ENCODE measurements at places on chromosomes 16 and 17.

- no peak for DNase-seq
These were observed 175.2 kb upstream of the NLRP1 start for GRCh38 chr17:5759501-5759925.

DNA sequence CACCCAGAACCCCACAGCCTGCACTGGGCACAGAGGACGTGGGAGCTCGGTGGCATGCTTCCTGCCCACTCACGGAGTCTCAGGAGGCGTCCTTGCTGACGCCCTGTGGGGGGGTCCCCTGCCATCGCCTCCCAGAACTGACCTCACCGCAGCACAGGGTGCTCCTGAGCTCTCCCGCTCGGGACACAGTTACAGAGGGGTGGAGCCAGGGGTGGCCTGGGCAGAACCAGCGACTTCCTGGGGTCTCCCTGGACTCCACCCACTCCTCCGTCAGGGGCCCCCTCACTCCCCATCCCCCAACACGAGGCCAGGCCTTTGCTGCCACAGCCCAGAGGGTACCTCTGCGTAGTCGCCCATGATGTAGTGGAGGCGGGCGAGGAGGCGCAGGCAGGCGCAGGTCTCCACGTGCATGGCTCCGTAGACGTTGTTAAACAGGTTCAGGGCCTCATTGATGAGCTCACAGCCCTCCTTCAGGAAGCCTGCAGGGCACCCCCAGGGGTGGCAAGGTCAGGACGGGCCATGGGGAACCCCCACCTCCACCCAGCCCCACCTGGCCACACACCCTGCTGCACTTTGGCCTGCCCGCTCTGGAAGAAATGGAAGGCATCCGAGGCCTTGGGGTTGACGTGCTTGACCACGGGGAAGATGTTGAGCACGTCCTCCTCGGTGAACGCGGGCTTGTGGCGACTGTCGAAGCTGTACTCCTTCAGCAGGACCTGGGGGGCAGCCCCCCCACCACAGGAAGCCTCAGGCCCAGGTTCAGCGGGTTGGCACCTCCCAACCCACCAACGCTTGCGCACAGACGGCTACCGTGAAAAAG is 17.8 kb downstream of the CLUH start:
- no peak for DNase-seq

DNA sequence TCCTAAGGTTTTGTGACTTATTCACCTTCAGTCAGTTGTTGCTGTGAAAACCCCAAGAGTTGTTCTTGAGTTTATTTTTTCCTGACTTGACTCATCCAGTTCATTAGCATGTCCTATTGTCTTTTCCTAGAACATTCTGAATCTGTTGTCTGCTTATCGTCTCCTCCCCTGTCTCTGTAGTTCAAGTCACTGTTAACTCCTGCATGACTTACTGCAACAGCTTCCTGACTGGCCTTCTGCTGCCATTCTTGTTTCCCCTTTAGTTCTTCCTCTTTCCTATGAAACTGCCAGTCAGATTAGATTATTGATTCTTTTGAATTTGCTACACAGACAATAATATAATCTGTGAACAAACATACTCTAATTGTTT is 161.5 kb downstream of the FTO start:
- no peak for DNase-seq

- DNase-seq = no peak
These were observed 14.4 kb downstream of the B9D1 start for GRCh38 chr17:19348081-19348650.

DNA sequence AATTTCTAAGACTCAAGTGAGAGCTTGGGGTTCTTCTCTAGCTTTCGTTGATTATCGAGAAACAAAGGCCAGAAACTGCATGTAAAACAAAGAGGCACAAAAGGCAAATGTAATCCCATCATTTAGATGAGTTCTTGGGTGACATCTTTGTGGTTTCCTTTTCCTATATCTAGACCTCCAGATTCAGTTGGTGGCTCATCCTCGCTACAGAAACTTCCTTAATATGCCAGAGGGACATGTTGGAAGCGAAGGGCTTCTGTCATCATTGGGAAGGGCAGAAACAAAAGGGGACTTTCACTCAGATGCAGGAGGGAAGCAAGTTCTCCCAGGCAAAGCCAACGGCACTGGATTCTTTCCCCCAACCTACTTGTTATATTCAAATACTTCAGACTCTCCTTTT is 150.6 kb upstream of the ZFHX3 start:
- DNase-seq = no peak

DNA sequence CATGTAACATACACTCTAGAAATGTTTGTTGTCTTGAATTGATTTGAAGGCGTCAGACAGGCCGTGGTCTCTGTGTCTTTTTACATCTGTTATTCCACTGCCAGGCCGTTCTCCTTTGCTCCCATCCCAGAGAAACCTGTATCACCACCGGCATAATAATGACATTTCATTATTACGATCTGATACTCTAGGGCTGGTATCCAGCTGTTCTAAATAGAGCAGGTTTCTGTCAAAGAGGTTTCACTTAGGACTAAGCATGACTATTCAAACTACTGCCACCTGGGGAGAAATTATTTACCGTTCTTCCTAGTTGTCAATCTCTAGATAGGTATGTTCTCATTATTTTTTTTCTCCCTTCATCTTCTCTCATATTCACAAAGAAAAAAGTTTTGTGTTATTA is 1016.2 kb upstream of the EEF2KMT start:
- no peak for DNase-seq

DNA sequence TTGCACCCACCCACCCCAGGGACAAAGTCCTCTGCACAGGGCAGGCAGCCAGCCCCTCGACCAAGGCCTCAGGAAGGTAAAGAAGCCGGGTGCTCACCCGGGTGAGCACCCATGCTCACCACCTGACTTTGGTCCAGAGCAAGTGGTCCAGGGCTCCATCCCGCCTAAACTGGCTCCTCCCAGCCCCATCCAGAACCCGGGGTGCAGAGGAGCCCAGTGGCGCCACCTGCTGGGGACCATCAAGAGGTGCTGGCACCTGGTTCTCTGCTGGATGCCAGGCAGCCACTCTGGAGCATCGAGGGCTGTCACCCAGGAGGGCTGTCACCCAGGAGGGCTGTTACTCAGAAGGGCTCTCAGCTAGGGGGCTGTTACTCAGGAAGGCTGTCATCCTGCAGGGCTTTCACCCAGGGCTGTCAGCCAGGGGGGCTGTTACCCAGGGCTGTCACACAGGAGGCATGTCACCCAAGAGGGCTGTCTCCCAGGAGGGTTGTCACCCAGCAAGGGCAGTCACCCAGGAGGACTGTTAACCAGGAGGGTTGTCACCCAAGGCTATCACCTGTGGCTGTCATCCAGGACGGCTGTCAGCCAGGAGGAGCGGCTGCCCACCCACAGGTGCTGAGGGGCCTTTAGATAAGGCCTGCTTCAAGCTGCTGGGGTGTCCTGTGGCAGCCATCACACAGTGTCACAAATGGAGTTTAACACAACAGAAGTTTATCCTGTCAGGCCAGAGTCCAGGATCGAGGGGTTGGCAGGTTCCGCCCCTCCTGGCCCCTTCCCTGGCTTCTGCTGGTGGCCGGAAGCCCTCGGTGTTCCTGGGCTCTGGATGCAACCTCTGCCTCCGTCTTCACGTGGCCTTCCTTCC is 98.5 kb downstream of the TNFRSF13B start:
- peak; percentile 25 for DNase-seq

DNA sequence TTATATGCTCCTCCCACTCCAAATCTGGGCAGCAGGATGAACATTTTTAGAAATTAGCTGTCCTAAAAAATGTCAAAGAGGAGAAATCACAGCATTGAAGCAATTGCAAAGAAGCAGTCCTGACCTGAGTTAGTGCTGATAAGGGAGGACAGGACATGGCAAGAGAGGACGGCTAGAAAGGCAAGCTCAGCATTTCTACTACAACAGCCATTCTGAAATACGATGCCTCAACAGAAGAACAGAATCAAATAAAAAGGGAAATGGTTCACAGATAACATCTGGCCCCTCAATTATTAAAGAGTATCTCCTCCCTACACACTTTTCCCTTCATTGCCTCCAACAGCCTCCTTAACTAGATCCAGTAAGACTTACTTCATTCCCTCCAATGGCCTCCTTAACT is 18.3 kb downstream of the VPS53 start:
- no peak for DNase-seq

GRCh38 chr17:70327723-70328122 is 158.4 kb downstream of the KCNJ2 start:
- DNase-seq = peak; percentile 14

DNA sequence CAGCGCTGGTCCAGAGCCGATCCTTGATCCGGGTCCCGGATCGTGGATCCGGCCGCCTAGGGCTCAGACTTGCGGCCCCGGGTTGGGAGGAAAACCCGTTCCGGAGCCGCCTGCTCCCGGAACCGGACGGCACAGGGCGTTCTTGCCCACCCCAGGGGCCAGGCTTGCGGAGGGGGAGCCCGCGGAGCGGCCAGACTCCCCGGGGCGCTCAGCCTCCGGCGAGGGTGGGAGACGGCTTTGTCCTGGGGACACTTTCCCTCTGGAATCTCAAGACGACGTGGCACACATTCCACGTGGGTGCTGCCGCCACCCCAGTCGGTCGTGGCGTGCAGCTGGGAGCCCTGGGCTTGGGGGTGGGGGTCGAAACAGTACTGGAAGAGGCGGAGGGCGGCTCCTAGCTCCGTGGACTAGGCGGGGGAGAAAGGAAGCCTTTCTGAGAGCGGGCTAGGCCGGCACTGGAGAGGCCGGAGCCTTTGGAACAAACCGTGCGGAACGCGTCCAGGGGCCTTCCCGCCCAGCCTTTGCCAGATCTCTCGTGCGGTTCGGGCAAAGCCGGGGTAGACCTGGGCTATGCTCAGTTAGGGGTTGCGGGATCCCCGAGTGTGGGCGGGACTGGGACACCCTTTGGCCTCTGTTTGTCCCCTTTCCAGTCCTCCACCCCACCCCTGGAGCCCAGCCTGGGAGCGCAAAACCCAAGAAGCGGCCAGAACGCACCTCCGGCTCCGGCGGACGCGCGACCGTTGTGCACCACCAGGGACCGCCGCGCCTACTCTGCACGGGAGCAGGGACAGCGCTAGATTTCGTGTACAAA is 26.5 kb downstream of the SREBF1 start:
- DNase-seq = peak; percentile 77

DNA sequence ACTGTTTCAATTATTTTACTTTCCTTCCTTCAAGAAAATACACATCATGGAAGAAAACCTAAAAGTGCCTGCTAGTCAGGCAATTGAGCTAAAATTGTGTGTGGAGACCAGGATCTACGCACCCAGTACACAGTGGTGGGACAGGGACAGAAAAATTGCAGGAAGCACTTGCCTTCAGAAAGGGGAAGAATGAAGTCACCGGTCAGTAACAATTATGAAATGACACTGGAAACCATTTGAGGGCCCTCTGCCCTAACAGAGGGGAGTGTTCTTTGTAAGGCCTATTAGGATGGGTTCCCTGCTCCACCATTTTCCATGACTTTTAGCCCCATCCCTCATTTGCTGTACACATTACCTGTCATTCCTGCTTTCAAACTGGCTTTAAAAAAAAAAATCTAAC is 4.5 kb upstream of the PHAF1 start:
- DNase-seq = no peak

GRCh38 chr16:15915555-15916081 is 27.2 kb upstream of the CEP20 start:
- no peak for DNase-seq

DNA sequence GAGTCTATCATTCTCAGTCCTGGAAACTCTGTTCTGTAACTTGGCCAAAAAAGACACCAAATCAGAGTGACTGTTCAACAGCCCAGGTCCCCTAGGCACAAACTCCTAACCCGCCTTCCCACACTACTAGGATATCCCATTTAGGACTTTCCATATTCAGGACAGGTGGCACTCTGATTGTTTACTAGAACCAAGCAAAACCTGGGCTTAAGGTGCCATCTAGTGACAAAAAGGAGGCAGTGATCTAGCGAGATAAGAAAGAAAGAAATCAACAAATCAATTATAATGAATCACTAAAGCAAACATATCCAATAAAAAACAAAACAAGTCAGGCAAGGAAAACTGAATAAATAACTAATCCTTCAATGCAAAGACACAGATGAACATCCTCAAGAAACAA is 203.9 kb downstream of the CEP112 start:
- no peak for DNase-seq

GRCh38 chr17:36989173-36989572 is 40.4 kb downstream of the AATF start:
- no peak for DNase-seq

GRCh38 chr16:1351215-1351581 is 480 bp downstream of the TSR3 start:
- no peak for DNase-seq

DNA sequence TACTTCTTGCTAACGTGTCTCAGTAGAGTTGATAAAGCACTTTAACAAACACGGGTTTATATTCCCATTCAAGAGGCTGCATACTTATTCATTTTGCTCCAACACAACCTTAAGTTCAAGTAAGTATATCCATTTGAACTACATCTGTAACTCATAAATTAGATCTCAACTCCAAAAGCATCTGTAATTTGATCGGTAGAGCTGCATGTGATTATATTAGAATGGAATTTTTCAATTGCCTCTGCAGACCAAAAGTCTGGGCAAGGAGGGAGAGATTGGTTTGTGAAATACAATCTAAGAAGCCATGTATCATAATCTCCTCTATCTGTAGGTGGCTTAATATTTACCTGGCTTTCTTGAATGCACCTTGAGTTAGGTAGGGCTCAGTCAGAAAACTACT is 371.0 kb downstream of the RBFOX1 start:
- no peak for DNase-seq

- DNase-seq = no peak
These were observed 4.3 kb upstream of the MBTPS1 start for GRCh38 chr16:84121007-84121406.

- no peak for DNase-seq
These were observed 66.3 kb downstream of the ZNF423 start for GRCh38 chr16:49789616-49790015.

- DNase-seq = no peak
These were observed 25.4 kb upstream of the HOXB13 start for GRCh38 chr17:48753794-48754499.

DNA sequence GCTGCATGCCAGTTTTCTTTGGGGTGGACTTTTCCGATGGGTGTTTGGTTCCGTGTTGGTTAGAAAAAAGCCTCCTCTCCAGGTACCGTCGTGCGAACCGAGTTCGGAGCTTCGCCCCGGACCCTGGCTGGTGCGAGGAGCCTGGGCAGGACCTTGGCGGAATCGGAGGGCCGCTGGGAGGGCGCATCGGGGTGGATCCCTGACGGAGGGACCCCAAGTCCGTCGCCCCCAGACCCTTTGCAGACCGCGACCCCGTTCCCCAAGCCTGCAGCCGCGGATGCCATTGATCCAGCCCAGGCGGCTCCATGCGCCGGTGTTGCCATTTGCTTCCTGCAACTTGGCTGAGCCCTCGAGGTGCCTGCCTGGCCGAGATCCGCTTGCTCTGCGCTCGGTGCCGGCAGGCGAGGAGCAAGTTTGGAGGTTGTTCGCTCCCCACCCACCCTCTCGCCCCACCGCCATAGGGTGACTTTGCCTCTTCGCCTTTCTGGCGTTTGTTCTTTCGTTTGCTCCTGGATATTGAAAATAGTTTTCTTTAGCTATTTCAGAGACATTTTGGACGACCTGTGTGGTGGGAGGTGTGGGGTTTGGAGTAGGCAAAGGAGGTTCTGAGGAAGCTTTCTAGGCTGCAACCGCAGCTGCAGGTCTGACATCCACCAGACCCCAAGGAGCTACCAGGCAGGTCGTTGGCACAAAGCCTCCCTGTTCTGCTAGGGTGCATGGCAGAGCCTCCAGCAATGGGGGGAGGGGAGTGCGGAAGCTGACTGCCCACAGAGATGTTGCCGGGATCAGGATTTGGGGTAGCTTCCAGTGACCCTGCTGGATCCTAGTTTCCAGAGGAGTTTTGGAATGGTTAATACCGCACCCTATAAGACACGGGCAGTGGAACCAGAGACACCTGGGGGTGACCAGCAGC is 58.2 kb downstream of the RAP1GAP2 start:
- peak; percentile 22 for DNase-seq

GRCh38 chr16:78490847-78491246 is 391.4 kb downstream of the WWOX start:
- no peak for DNase-seq
